Activated T-helper 2 cell treated with anti-CD3 and anti-CD28 coated beads, Interferon-gamma antibody, Interleukin-2, Interleukin-4, amounts not matched to agents 10 μg/mL and 5 μg/mL and 100 μg/mL, durations not matched to agents 14 hours and 24 hours and 36 hours (primary cell): ENCODE measurements at places on chromosomes 6 and 20. TPM values are rescaled to one million over a fixed set of nuclear protein-coding genes. Genes with fewer than 3 reads are reported as not detected.
A peak's percentile ranks its signal among the peaks of the same experiment; 100 is the strongest.

SAMD10 gene
- total RNA-seq = 23.4 and 25.3 TPM in 2 replicates

MAVS gene
- total RNA-seq = 41.0 and 43.5 TPM in 2 replicates

LAMA2 gene
- 0.05 and 0.23 TPM in 2 replicates for total RNA-seq

SYNJ2 gene
- total RNA-seq = 21.5 and 23.6 TPM in 2 replicates

SAPCD1 gene
- total RNA-seq = 16.4 and 18.9 TPM in 2 replicates

- no peaks in the 10 kb centered on the region for H3K4me1 ChIP-seq
- H3K27me3 ChIP-seq = peaks cover 59% of the 10 kb centered on the region
- no peak overlapping the region for H3K27ac ChIP-seq
- no peak overlapping the region for H3K4me3 ChIP-seq
- no peak for DNase-seq
- H3K36me3 ChIP-seq = no peaks in the 10 kb centered on the region
Observed at GRCh38 chr6:5080574-5080973, 4.6 kb upstream of the PPP1R3G start.

GRCh38 chr6:24923885-24924401, 11.8 kb downstream of the RIPOR2 start:
- no peaks in the 10 kb centered on the region for H3K27me3 ChIP-seq
- peak overlapping the region; percentile 10 for H3K27ac ChIP-seq
- H3K36me3 ChIP-seq = peaks cover 25% of the 10 kb centered on the region

GRCh38 chr6:56222499-56222898, 24.9 kb downstream of the COL21A1 start:
- no peaks in the 10 kb centered on the region for H3K27me3 ChIP-seq
- no peak for DNase-seq
- no peak overlapping the region for H3K4me3 ChIP-seq
- no peaks in the 10 kb centered on the region for H3K4me1 ChIP-seq
- no peaks in the 10 kb centered on the region for H3K36me3 ChIP-seq
- no peak overlapping the region for H3K27ac ChIP-seq

GRCh38 chr20:10584371-10584770, 89.4 kb downstream of the JAG1 start:
- H3K27ac ChIP-seq = no peak overlapping the region
- H3K36me3 ChIP-seq = no peaks in the 10 kb centered on the region
- no peak for DNase-seq

GRCh38 chr20:34011275-34011674, 17.6 kb downstream of the RALY start:
- no peak overlapping the region for H3K4me3 ChIP-seq
- peaks cover 14% of the 10 kb centered on the region for H3K36me3 ChIP-seq
- DNase-seq = no peak
- H3K4me1 ChIP-seq = peaks cover 61% of the 10 kb centered on the region
- H3K27me3 ChIP-seq = no peaks in the 10 kb centered on the region

GRCh38 chr6:10411131-10411970, 3.5 kb downstream of the TFAP2A start:
- H3K27ac ChIP-seq = peak overlapping the region; percentile 81
- H3K36me3 ChIP-seq = peaks cover 10% of the 10 kb centered on the region
- peaks cover 88% of the 10 kb centered on the region for H3K27me3 ChIP-seq

GRCh38 chr6:33160096-33160495, 32.2 kb downstream of the COL11A2 start:
- H3K27me3 ChIP-seq = peaks cover 3% of the 10 kb centered on the region
- H3K27ac ChIP-seq = no peak overlapping the region
- DNase-seq = no peak
